ENCODE measurements at places on chromosomes 12 and 14.

- peak; percentile 98 for DNase-seq
These were observed 94.3 kb downstream of the LRRC74A start for GRCh38 chr14:76920331-76921087.

DNA sequence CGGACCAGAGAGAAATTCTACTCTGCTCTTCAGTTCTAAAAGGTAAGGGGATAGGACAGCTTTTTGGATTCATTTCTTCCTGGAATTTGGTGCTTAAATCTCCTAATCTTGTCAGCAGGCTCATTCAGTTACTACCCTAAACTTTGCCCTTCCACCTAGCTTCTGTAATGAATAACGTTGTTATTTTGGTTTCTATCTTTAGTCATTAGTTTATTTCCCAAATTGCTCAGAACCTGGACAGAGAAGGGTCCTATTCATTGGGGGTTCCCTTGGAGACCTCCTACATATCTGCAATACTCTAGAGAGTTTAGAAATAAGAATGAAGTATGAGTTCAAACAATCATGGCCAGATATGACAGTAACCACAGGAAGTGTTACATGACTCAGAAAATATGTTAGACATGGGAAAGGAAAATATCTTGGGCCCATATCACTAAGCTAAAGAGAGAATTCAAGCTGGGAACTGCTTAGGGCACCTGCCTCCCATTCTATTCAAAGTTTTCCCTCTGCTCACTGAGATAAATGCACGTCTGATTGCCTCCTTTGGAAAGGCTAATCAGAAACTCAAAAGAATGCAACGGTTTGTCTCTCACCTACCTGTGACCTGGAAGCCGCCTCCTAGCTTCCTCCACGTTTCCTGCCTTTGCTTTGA is 87.9 kb downstream of the GAS2L3 start:
- no peak for DNase-seq

DNA sequence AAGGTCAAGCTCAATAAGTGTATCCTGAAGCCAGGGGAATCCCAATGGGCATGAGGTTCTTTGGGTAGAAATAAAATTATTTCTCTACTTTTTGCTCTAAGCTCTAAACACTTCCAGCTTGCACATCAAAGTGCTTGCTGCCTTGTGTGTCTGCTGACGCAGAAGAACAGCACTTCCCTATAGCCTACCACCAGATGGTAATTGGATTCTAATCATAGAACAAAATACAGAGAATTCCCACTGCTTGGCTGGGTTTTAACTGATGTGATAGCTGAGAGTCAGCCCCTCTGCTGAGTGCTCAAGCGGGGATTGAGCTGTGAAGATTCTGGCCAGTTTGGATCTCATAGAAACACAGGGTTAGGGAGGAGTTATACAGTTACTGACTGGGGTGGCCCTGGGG is 132.4 kb upstream of the GZMB start:
- no peak for DNase-seq

GRCh38 chr12:55652352-55652751 is 15.7 kb downstream of the OR10P1 start:
- no peak for DNase-seq

DNA sequence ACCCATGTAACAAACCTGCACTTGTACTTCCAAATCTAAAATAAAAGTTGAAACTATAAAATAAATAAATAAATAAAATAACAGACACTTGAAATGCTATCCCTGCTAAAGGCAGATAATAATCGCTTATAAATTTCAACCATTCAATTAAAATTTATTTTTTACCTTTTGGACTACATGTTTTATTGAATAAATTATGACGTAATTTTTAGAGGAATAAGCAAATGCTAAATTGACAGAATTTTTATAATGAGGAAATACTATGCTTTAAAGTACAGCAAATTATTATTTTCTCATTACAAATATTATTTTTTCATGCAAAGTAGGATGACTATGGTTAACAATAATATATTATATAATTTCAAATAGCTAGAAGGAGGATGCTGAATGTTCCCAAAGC is 658.6 kb upstream of the LMO3 start:
- DNase-seq, result no peak

DNA sequence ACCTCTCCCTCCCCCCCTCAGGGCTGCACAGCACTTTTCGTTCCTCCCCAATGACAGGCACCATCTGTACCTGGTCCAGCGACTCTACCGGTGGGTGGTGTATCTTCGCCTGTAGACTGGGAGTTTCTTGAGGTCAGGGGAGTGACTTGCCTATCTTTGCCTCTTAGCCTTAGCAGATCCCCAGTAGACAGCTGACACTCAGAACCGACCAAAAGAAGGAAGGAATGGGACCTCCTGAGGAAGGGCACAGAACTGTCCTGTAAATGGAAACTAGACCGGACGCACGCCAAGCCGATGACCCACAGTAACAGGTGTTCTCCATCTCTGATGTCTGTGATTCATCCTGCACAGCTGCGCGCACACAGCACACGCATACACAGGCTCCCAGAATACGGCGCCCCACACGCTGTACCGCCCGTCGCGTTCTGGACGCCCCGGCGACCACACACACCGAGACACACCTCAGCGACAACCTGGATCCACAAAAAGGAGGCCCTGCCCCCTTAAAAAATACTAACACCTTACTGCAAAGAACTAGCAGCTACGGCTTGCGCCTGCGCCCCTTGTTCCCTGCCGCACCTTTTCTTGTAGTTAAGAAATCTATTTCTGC is 673 bp upstream of the TTC9 start:
- peak; percentile 89 for DNase-seq

DNA sequence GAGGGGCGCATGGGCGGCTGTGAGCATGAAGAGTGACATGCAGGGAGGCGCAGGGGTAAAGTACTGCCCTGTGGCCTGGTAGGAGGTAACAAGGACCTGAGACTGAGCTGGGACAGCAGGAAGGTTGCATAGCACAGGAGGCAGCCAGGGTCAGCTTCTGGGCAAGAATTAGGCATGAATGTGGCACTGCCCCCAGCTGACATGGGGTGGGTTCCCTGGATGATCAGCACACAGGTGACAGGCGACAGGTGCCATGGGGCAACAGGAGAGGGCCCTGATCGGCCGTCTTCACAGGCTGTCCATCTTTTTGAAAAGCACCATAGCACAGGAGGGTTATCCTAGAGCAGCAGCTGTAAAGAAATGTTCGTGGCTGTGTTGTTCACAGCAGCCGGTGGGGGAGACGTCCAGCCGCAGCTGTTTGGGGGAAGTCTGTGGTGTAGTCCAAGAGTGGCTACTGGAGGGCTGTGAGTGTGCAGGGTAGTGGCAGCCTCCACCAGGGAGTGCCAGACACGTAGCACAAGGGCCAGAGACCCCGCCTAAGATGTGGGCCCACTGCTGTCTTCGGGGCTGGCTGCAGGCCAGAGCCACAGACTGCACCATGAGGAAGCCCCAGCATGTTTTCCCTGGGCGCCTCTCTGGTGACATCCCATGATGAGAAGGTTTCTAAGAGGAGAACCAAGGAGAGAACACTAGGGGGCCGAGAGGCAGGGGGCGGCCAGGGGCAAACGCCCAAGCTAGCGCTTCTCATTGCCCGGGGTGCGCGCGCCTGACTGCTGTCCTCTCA is 8.4 kb downstream of the CLBA1 start:
- no peak for DNase-seq

GRCh38 chr14:24067133-24068082 is 4.0 kb upstream of the CPNE6 start:
- no peak for DNase-seq

DNA sequence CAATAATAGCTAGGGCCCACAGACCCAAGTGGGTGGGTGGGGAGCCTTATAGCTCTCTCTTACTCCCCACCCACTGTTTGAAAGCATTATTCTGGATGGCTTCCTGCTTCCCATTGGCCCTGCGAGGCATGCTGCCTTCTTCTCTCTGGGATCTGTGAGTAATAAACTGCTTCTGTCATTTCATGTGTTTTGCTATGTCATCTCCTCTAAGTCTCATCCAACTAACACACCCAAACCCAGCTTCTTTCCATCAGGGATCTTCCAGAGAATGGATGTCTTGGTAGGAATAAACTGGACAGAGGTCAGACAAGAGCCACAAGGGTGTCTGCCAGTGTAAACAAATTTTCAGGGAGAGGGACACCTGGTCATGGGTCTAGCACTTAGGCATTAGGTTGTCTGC is 66.4 kb upstream of the BDKRB2 start:
- DNase-seq, result no peak

DNA sequence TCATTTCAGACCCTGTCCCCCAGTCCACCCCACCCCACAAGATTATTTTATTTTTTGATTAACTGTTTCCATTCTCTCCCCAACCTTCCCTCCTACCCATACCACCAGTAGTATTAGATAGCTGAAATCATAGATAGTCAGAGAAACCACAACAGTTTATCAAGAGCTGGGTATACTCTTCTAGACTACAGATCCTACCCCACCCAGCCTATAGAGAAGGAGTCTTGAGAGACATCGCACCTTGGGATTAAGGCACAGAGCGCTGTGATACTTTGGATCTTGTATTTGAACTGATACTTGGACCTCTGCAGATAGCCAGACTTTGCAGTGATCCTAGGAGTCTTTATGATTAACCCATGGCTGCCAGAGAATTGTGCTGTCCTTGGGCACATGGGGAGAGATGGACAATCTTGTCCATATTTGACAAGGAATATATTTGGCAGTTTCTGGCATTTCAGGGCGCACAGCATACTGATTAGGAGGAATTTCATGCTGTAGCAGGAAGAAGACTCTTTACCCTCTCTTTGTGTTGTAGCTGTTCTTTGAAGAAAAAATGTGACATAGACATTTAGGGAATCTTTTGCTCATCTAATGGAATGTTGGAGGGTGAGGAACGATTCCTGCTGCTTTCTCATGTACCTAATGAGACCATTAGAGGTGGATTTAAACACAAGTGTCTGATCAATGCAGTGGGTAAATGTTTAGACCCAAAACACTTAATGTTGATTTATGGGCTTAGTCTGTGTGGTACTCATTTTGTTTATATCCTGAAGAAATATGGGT is 982 bp downstream of the RBMS2 start:
- DNase-seq, result no peak

GRCh38 chr12:90407841-90408240 is 547.1 kb downstream of the CCER1 start:
- DNase-seq, result peak; percentile 42

DNA sequence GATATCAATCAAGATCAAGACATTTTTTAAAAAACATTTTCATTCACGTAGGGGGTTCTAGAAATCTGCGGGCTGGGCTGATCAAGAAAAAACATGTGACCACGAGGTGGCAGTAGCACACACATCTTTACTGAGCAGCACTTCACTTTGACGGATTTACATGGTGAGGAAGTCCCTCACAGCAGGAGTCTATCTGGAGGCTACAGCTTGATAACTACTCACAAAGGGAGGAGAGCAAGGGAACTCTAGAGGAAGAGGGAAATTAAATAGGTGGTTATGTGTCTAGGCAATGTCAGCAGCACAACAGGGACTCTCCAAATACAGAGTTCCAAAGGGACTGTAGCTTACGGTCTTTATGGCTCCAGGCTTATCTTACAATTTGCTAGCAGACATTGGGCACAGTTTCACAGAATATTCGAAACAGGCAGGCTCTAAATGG is 248.1 kb downstream of the DPY19L2 start:
- DNase-seq, result peak; percentile 99
